Hematopoietic multipotent progenitor cell treated with erythropoietin and hydrocortisone succinate and interleukin-3 and kit ligand, for 17 days (in vitro differentiated cells): ENCODE measurements at places on chromosomes 1 and 21.

- DNase-seq = no peak
Observed at GRCh38 chr1:57353654-57354053, 70.2 kb downstream of the DAB1 start.

GRCh38 chr1:55894521-55894920, 679.4 kb upstream of the USP24 start:
- DNase-seq = no peak

DNA sequence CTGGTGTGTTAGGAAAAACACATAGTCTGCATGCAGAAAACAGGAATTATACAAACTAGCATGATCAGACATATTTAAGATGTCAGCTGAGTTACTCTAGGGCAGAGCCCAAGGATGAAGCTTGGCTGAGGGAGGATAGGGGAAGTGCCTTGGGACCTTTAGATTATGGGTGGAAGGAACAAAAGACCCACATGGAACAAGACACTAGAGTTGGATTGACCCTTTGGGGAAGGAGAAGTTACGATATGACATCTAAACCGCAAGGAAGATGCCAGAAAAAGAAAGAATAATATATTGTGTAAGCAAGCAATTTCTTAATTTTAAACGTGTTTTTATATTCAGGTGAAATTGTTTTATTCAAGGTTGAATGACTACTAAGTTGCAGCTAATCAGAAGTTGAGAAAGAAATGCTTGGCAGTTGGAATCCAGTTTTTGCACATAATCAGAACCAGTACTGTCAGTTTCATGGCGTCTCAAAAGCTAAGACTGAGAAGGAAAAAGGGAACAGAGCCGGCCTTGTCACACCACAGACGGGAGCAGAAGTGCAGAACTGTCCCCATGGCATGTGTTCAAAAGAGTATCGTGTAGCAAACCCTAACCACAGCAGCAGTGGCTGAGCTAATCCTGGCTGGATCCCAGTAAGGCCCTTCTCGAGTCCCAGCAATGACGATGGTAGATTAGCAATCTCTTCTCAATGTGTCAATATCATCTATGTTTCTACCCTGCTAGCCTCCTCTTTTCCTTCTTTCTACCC, 31.2 kb upstream of the IFNAR2 start:
- DNase-seq = peak; percentile 8

DNA sequence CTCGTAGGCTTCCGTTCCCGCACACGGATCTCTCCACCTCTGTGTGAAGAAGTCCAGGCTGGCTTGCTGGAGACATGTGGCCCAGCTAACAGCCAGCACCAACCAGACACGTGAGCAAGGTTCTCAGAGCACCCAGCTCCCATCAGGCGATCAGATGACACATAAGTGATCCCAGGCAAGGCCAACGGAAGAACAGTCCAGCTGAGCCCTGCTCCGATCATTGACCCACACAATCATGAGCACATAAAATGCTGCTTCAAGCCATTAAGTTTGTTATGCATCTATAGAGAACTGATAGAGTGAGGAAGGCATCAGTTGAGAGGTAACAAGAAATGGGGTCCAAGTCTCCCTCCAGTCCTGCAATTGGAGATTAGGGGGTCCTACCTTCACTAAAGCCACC, 15.4 kb downstream of the C1orf198 start:
- no peak for DNase-seq

DNA sequence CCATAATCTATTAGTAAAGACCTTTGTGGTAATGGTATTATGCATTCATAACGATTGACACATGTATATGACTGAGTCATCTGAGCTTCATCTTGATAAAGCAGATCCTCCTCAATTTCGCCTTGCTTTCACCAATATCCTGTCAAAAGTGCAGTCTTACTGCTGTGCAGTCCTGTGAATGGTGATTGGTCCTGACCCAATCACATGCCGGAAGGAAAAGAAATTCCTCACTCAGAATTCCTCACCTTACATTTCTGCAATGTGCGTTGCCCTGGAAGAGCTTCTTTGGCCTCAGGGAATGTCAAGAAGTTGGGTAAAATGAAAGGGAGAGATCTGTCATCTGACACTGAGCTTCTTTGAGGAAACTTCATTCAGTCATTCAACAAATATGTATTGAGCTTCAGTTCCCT, 121.0 kb upstream of the TSPAN2 start:
- no peak for DNase-seq

DNA sequence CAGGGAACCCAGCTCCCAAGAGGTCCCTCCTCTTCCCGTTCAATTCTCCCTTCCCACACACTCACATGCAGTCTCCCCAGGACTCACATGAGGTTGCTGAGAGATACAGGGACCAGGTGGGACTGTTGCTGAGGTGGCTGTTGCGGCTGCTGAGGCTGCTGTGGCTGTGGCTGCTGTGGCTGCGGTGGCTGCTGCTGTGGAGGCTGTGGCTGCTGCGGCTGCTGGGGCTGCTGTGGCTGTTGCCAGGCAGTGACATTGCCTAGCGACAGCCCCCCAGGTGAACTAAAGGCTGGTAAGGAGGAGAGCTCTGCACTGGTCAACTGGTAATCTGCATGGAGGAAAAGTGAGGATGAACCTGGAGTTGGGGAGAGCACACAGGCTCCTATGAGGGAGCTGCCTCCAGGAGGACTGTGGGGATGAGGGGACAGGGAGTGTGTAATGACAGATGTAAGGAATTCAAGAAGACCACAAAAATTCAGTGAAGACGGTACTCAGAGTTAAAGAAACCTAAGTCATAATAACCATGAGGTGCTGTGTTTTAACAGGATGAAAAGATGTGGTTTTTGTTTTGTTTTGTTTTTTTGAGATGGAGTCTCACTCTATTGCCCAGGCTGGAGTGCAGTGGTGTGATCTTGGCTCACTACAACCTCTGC, 31.8 kb downstream of the MEF2D start:
- DNase-seq = no peak

DNA sequence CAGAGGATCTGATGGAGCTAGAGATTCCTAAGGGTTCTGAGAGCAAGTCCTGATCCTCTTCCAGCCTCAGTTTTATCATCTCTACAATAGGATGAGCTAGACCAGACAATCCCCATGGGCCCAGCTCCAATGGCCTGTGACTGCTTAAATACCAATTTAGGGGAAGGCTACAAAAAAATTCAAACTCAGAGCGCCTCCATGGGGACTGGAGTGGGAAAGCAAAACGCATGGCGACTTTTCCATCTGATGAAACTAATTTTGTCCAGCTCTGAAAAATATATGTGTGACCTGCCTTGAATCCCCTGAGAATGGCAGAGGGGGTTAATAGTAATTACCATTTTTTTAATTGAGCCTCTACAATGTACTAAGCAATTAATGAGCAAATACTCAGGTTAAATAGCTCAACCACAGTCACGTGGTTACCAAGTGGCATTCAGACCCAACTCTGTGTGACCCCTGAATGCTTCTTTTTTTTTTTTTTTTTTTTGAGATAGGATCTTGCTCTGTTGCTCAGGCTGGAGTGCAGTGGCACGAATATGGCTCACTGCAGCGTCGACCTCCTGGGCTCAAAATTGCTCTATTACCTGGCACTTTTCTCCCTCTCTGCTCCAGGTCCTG, 8.4 kb downstream of the EXTL1 start:
- no peak for DNase-seq

DNA sequence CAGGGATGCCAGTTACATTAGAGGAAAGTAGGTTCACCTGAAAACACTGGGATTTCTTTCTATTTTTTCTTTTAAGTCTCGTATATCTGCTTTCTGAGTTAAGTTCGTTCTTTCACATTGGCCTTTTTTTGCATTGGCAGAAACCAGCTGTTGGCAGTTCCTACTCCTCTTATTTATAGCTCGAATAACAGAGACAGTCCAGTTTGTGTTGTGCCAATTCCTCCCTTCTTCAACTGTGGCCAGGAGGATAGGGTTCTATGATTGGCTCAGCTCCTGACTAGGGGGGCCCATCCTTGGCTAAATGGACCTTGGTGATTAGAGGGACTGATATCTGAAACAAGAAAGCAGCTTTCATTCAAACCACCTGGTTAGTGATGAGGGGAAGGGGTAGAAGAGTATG, 115.8 kb downstream of the RPS6KC1 start:
- no peak for DNase-seq

- peak; percentile 50 for DNase-seq
Observed at GRCh38 chr1:27773826-27774445, 917 bp downstream of the STX12 start.

- DNase-seq = no peak
Observed at GRCh38 chr1:3219005-3219790, 150.2 kb downstream of the PRDM16 start.

DNA sequence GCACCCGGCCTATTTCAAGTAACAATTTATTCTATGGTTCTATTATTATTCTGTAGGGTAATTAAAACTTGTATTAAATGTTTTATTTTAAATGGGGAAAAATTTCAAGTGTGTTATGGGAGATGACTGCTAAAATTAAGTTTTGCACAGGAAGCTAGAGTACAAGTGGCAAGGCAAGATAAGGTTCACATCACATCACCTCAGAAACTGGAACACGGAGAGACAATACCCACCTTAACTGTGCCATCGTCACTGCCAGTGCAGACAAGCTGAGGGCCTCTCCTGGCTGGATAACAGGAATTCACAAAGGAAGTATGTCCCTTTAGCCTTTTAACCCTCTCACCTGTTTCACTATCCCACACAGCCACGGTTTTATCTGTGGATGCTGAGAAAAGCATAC, 7.6 kb downstream of the SNRNP40 start:
- no peak for DNase-seq

GRCh38 chr1:211641942-211642341, 33.5 kb downstream of the NEK2 start:
- no peak for DNase-seq

- no peak for DNase-seq
Observed at GRCh38 chr1:106768501-106768900, 288.0 kb upstream of the PRMT6 start.

DNA sequence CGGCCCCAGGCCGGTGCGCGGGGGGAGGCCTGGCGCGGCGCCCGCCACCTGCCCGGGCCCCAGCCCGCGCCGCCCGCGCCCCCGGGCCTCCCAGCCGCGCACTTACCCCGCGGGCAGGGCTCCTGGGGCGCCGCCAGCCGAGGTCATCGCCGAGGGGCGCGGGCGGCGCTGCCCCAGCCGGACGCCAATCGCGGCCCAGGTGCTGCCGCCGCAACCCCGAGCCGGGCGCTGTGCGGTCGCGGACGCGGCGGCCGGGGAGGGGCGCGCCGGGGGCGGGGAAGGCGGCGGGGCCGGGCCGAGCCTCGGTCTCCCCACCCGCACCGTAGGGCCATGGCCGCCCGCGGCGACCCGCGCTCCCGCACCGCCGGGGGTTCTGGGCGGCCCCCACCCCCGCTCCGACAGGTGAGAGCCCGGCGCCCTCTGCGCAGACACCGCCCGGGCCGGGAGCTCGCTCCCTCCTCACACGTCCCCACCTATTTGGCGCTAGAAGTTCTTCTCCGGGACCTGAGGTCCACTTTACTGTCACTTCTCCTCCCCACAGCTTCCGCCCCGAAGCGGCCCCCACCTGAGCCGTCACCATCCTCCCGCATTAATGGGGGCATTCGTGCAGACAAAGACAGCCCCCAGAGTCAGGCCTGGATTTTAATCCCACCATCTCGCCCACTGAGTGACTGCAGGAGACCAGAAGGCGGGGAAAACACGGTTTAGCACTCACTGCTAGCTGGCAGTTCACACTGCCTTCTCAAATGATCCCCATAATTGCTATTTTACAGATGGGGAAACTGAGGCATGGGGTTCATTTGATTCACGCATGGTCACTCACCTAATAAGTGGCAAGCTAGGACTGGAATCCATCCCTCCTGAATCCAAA, at the start of gene TTC39A:
Gene TTC39A, minus strand, starts transcription at position 232 of the 871 bp plus-strand sequence. Its CDS starts 85 bp downstream, at position 147.
- no peak for DNase-seq

DNA sequence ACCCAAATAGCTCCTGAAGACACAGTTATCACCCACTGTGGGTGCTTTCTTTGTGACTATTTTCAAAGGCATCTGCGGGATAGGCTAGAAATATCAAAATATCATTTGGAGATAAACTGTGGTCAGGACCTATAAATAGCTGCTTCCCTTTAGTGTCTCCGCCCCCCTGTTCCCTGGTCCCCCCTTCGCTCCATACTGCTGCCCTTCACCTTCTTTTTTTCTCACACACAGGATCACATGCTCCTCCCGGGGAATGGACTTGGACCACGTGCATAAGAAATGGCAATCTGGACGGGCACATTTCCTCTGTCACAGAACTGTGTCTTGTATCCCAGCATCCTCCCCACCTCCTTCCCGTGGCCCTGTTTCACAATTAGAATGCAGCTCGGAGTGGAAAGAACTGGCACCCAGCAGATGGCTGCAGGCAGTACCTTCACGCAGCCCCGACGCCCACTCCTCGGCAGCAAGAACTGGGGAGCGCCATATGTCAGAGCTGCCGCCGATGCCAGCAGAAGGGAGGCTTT, 68.8 kb upstream of the SSX2IP start:
- no peak for DNase-seq

- peak; percentile 53 for DNase-seq
Observed at GRCh38 chr1:176073524-176074157, 133.4 kb downstream of the COP1 start.

DNA sequence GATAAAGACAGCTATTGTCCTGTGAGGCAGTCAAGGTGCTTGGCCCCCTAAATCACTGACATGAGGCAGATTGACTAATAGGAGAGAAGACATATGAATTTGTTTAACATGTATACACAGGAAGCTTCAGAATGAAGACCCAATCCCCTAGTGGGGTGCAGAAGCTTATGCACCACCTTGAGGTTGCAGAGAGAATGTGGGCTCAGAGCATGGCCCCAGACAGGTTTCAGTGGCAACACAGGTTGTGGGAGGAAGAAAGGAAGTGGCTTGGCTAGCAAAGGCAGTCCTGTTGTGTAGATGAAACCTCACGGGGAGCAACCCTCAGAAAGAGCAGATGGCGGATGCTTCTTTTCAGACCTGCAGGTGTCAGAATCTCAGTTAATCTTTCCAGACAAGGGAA, 37.0 kb upstream of the PARP1 start:
- DNase-seq = no peak

DNA sequence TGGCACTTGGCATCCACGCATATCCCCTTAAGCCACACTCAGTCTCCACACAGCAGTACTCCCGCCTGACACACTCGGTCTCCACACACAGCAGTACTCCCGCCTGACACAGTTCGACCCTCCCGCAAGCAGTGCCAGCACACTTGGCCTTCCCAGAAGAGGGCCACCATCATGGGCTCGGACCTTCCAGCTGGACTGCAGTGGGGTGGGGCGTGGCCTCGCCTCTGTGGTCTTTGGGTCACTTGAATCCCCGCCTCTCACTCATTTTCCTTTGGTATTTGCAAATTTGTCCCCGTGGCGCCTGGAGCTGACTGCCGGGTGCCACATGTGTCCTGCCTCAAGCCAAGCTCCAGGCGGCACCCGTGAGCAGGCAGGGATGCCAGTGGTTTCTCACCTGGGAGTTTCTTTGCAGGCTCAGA, 63.7 kb downstream of the FAAP20 start:
- no peak for DNase-seq

- DNase-seq = no peak
Observed at GRCh38 chr1:22607154-22607553, 29.3 kb upstream of the C1QA start.

- no peak for DNase-seq
Observed at GRCh38 chr1:41236781-41237180, 5.3 kb downstream of the SCMH1 start.
